ENCODE measurements at places on chromosomes 2 and 18.

DNA sequence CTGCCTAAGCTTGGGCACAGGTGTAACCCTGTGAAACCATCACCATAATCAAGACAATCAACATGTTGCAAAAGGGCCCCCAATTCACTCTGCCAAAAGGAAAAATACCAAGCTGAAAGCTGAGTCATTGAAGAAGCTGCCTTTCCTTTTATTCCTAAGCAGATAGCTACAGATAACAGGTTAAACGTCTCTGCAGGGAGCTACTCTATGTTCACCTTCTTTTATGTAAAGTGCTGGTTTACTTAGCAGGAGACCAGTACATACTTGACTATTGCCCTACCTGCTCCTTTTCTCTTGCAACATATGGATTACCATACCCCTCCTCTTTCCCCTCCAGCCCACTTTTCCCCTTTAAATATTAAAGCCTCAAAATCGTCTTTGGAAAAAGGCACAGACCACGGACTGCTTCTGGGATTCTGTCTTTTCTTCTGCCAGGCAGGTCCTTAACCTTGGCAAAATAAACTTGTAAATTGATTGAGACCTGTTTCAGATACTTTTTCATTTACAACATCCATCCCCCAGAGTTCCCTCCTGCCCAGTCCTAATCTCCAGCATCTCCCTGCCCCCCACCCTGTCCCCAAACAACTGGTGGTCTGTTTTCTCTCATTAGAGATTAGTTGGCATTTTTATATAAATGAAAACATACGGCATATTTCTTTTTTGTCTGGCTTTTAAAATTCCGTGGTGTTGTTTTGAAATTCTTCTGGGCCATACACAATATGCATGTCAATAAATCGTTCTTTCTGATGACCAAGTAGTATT lies 37.8 kb upstream of the LDLRAD4 start:
- no peak for DNase-seq

DNA sequence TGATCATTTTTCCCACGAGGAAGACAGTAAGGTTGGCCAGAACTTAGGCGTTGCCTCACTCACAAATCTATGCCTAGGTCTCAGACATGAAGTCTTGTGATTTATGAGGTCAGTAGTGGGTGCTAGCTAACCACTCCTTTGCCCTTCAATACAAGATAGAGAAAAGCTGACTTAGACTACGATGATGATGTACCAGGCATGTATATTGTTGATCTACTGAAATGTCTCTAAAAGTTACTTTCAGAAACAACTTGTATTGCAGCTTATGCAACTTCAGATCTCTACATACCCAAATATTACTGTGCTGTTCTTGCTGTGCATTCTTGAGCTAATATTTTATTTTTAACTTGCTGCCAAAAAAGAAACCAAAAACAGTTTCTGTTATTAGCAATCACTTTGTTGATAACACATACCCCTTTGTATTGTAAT lies 30.6 kb downstream of the MAPRE2 start:
- DNase-seq = no peak

GRCh38 chr18:48121752-48122151 lies 191.3 kb upstream of the SMAD2 start:
- no peak for DNase-seq

DNA sequence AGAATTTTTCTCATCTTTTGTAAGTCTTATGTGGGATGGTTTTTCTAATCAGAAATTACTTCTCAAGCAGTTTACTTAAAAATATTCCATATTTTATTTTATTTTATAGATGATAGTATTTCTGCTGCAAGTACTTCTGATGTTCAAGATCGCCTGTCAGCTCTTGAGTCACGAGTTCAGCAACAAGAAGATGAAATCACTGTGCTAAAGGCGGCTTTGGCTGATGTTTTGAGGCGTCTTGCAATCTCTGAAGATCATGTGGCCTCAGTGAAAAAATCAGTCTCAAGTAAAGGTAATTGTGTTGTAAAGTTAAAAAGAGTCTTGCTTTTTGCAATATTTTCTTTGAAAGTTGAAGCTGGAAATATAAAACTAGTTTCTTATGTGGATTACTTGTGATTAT lies 76.2 kb downstream of the EML4 start:
- DNase-seq = no peak

DNA sequence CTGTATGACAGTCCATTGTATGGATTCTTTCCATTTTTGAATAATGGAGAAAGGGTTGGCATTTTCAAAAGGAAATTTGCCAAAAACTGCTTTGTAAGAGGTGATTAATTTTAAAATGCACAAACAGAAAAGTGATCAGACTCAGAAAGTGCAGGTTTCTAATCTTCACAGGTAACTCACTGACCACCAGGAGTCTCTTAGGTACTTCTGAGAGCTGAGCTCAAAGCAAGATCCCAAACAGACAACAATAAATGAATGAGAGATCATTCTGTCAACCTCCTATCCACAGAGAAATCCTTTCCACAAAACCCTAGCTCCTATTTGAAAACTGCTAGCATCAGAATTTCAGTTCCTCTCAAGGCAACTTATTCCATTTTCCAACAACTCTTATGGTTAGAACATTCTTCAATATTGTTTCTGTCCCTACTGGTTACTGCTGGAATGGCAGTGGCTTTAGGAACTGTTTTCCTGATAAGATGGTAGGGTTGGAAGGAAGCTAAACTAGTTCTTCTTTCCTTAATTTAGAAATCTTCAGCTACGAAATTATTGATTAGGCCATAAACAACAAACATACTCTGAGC lies 20.6 kb upstream of the HAAO start:
- no peak for DNase-seq

- DNase-seq = no peak
Observed at GRCh38 chr18:34758378-34758948, 48.4 kb downstream of the DTNA start.

All from activated CD4-positive, alpha-beta T cell treated with anti-CD3 and anti-CD28 coated beads for 48 hours (primary cell).